Cortex of kidney (tissue), 1 donor: ENCODE measurements at places on chromosomes 4 and X.

DNA sequence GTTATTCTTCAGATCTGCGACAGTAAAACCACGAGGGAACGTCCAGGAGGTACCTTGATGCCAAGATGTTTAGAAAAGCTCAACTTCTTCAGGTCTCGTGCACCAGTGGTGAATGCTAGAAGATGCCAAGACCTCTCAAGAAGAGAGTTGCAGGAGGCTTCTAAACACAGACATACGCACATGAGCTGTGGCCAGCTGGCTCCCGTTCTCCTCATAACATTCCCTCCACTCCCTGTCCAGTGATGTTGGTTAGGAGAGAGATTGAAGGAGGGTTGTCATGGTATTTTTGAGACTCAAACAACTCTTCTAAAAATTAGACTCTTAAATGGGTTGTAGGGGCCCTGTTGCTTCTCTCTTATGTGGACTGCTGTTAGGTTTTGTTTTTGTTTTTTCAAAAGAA is 184.3 kb downstream of the QDPR start:
- DNase-seq: no peak

GRCh38 chr4:109412776-109413175 is 20.8 kb upstream of the SEC24B start:
- no peak for DNase-seq

DNA sequence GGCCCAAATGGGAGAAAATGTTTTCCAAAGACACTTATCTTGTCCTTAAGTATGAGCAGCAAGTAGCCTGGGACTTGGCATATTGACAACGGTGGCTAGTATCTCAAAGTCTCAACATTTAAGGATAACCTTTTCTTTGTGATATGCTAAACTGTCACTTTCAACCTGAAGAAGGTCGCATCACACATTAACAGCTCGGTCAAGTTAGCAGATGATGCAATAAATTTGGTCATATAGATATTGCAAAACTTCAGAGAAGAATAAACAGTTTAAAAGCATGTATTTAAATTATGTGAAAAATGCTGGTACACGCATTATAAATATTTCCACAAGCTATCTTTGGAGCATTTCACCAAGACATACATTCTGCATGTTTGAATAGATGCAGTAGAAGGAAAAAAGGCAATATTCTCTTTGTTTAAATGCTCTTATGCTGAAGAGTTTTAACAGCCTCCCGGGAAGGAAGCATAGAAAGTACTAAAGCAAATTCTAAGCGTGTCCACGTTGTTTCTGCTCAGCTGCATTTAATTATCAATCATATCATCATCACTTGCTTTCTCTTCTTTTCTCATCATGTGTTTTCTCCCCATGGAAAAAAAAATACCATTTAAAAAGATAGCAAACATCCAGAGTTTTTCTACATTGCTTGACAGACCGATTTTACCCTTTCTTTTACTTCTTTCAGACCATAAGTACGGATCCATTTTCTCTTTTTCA is 24.2 kb downstream of the ARHGAP6 start:
- no peak for DNase-seq

DNA sequence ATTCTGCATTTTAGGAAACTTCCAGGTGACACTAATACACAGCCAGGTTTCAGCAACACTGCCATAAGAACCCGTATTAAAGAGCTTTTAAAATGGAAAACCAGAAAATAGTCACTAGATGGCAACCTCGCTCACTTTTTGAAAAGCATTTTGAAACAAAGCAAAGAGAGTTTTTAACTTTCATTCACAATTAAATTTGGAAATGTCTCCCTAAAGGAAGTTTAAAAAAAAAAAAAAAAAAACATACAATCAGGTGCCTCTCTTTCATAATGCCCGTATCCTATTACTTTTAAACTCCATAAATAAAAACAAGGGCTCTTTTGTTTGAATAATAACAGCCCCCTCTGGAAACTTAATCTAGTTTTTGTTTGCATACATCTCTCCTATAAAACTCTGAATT is 20.3 kb downstream of the MEPE start:
- no peak for DNase-seq

- no peak for DNase-seq
These were observed 124.5 kb upstream of the NEIL3 start for GRCh38 chr4:177185151-177185550.

- no peak for DNase-seq
These were observed at the start of gene PRRG3 for GRCh38 chrX:151694661-151695582. Gene PRRG3, plus strand, starts transcription at chrX:151695458. Its CDS starts 3,357 bp downstream, at chrX:151698815.

GRCh38 chr4:100907465-100908454 is 389.9 kb upstream of the EMCN start:
- DNase-seq: no peak

DNA sequence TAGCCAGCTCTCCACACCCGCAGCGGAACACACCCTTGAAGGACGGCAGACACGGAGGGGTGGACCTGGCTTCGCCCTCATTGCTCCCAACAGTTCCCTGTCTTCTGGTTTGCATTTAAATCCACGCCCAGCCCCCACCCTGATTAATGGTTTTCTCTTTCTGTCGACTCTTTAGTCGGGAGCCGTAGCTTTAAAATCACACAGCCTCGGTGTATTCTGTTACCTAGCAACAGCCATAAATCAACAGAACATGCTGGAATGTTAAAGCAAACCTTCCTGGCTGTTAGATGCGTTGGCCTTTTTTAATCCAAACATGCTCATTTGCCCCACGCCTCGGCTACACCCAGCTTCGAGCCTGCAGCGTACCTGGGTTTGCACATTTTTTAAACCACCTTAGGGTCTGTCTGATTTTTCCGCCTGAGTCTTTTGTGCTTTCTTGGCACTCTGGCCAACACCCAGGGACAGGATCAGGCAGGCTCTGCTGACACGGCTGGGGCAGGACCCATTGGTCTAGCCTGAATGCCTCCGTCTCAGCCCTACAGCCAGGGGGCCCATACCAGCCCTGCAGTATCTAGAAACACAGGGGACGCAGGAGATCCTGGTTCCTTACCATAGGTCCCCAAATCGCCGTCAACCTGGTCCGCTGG is 21.4 kb upstream of the PPP2R2C start:
- DNase-seq: no peak
